GM20000 (cell line): ENCODE measurements at places on chromosomes 1 and 21.
A peak's percentile ranks its signal among the peaks of the same experiment; 100 is the strongest.

DNA sequence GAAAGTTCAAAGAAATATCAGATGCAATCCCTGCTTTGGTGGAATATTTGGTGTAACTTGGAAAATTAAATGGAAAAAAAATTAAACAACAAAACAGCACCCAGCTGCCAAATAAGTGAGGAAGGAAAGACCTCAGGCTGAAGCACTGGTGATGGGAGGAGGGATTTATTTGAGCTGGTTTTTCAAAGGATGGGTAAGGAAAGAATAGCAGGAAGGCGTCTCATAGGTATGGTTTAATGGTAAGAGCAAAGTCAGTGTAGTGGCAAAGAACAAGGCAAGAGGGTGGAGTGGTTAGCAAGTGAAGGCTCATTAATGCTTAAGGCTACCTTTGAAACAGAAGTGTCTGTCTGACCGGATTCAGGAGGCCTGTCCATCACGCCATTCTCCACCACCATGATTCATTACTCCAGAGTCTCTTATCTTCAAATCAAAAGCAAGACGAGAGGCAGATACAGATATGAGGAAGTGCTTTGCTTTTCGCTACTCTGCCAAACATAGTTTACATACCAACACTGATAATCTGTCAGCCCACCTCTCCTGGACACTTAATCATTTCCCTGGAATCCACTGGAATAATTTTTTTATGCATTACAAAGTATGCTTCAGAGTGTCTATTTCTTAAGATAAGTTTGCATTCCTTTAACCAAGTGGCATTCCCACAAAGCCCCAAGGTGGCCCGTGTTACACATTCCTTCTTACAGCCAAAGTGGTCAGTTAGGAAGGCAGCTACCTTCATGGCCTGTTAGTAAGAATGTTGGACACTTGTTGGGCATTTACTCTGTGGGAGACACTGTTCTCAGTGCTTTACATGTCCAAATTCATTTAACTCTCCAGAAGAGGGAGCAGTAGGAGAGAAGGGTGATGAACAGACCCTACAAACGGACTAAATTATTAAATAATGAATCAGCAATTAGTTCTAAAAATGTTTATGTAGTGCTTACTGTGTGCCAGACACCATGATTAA lies 146.6 kb downstream of the ROR1 start:
- DNase-seq = no peak

GRCh38 chr1:43853161-43853921 lies 80.3 kb upstream of the ARTN start:
- DNase-seq = peak; percentile 47

DNA sequence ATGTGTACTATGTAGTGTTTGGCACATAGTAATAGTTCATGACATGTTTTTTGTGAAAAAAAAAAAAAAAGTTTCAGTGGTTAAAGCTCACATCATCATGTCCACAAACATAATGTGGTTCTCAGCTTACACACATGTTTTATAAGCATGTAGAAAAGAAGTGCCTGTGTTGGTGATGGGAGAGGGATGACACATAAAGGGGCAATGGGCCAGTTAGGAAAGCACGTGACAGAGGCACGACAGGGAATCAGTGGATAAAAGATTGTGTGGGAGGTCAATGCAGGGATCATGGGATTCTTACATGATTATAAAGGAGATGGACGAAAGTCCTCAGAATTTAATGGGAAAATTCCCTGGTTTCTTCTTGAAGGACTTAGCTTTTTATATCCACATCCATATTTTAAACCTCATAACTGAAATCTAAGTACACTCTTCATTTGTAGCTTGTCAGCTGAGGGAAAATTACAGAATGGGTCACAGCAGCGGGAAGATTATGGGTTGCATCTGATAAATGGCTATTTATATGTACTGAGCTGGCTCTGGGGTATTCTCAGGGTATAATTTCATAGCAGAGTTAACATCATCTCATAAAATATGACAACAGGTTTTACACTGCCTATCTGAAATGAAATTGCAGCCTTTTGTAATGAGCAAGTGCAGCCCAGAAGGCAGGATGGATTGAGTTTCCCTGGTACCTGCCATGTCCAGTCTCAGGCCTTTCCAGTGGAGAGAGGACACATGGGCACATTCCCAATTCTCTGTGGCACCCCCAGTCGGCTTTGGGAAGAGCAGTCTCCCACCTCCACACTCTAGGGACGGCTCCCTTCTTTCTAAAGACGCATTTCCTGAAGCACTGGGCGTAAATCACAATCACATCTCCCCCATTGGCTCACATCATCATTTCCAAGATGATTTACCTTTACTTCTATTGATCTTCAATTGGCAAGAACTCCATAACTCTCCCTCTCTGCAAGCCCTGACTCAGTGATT lies 42.3 kb upstream of the NHLH2 start:
- no peak for DNase-seq

GRCh38 chr1:169576241-169576934 lies 9.9 kb downstream of the F5 start:
- DNase-seq = no peak

DNA sequence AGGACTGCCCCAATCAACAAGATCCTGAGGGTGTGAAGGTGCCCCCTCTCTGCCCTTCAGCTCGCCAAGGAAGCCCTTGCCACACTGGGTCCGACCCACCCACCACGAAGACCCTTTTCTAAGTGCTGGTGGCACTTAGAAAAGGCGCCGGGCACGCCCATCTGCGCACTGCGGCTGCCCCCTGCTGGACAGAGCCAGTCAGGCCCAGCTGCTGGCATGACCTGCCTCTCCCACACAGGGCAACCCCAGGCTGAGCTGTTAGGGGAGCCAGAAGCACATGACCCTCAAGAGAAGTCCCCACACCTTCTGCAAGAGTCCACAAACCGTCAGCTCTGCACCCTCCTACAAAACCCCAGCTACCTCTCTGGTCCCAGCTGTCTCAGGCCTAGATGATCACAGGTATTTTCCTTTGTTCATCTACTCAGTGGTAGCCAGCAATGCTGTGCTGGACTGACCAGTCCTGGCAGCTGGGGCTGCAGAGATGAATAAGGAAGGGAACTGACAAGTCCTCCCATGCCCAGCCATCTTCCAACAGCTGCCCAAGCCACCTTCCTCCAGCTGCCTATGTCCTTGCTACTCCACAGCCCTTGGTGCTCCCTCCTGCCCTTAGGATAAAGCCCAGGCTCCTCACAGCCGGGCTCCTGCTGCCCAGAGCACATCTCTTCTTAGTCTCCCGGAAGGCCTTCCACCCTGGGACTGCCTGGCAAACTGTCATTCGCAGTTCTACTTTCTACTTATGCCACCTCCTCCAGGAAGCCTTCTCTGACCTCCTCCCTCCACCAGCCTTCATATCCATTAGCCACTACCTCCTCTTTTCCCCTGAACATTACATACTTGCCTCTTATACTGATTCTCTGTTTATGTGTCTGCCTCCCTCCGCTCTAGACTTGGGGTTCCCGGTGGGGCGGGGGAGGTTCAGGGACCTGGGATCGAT lies 39.8 kb upstream of the ZC3H12A start:
- peak; percentile 87 for DNase-seq

DNA sequence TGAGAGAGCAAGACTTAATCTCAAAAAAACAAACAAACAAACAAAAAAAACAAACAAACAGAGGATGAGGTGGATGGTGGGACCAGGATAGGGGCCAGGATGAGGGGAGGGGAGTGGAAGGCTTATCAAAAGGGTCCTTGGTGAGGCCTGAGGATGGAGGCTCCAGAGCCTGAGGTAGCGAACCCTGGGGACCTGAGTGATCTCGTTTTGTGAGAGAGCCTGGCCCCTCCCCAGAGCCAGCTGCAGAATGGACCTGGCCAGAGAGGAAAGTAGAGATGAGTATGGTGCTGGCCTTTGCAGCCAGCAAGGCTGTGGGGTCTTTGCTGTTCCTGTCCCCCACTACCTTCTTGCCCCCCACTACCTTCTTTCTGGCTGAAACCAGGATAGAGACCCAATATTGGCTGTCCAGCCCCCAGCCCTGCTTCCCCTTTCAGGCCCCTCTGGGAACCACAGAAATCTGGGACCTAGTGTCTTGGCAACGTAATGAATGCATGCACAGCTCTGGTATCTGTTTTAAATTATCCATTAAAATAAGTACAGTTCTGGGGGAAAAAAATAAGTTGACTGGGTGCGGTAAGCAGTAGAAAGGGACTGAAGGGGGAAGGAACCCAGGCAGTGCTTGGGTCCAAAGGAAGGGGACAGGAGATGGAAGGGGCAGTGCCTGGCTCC lies 1.1 kb upstream of the LMNA start:
- no peak for DNase-seq

- no peak for DNase-seq
These were observed 76.6 kb upstream of the GUCA2A start for GRCh38 chr1:42240966-42241755.

GRCh38 chr1:81738875-81739274 lies 61.9 kb upstream of the ADGRL2 start:
- DNase-seq = no peak

DNA sequence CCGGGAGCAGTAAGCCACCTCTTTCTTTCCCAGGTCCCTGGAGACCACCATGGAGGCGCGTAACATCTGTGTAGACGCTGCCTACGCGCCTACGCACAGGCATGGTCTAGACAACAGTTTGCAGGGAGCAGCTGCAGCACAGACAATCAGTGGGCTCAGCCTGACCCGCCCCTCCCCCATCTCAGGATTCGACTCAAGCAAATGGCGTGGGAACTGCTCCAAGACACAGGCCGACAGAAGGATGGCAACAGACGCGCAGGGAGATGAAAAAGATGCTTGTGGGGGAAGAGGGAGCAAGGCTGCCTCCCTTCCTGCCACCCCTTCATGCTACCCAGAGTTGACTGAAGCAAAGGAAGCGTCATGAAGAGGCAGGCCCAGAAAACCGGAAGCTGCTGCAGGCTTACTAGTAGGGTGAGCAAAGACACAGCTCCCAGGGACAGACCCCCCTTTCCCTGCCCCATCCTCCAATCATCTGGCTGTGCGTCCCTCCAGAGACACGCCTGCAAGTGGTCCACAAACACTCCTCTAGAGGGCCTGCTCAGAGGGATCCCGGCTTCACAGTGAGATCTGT lies 19.5 kb downstream of the STK40 start:
- DNase-seq = no peak

- no peak for DNase-seq
These were observed 45.4 kb downstream of the TNFSF18 start for GRCh38 chr1:173005196-173005864.

GRCh38 chr21:23887725-23888306 lies 1719.5 kb downstream of the MRPL39 start:
- DNase-seq = no peak
